ENCODE measurements at places on chromosomes 3 and 15.
A peak's percentile ranks its signal among the peaks of the same experiment; 100 is the strongest.

GRCh38 chr3:179323197-179324110 lies 623 bp downstream of the ZNF639 start:
- DNase-seq = no peak

- DNase-seq = no peak
These were observed 2.5 kb upstream of the INAFM2 start for GRCh38 chr15:40320931-40321371.

GRCh38 chr3:14783480-14784086 lies 35.2 kb upstream of the FGD5 start:
- no peak for DNase-seq

- no peak for DNase-seq
These were observed 66.7 kb downstream of the BOC start for GRCh38 chr3:113277941-113278598.

- DNase-seq = no peak
These were observed 1.8 kb downstream of the ITIH1 start for GRCh38 chr3:52779011-52779836.

- DNase-seq = no peak
These were observed 140.4 kb downstream of the ZNF609 start for GRCh38 chr15:64600794-64601193.

GRCh38 chr3:4343258-4343657 lies 40.1 kb downstream of the SETMAR start:
- DNase-seq = no peak

DNA sequence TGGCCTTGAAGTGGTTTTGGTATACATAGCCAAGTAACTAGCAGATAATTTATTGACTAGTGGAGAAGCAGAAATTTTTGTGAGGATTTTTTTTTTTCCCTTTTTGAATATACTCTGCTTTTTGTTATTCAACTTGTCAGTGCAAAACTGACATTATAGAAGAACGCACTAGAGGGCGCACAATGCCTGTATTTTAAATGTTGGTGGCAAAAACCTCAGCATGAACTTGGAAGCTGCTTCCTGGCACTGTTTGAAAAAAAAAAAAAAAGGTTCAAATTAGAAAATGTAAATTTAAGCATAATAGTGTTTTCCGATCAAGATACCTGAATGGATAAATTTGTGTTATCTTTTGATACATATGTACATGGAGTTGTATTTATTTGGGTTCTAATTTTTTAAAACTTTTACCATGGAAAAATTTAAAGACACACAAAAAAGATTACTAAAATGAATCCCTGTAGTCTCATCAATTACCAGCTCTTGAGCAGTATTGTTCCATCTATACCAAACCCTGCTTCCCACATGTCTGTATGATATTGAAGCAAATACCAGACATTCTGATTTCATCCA lies 56.0 kb downstream of the SLC25A26 start:
- DNase-seq = peak; percentile 51

DNA sequence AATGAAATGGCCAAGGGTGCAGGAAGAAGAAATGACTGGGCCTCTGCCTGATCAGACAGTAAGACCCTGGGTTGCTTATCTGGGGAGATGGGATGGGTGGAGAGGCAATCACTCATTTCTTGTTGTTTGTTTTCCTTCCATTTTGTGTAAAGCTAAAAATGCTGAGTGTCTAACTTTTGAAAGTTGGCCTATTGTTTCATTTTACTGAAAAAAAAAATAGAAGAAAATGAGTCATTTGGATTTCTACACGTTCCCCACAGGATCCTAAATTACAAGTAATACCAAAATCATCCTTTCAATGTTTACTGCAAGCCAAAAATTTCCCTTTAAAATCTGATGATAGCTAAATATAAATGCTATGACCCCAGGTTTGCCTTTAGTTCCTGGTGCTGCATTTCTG lies 30.6 kb downstream of the PTX3 start:
- no peak for DNase-seq

- no peak for DNase-seq
These were observed 1.4 kb downstream of the ACTC1 start for GRCh38 chr15:34793901-34794300.

DNA sequence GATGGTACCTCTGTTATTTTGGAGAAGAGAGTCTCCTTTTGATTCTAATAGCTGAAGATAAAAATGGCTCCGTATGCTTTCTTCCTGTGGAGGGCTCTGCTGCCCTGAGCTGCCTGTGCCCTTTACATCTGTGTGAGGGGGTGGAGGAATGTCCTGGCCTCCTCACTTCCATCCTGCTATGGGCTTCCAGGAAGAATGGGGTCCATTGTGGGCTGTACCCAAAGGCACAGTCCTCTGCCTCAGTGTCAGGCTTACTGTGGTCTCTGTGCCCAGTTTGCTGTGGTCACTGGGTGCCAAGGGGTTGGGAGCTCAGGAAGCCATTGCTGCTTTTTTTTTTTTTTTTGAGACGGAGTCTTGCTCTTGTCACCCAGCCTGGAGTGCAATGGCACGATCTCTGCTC lies 14.4 kb downstream of the DAG1 start:
- no peak for DNase-seq

GRCh38 chr3:33920511-33920910 lies 122.1 kb downstream of the PDCD6IP start:
- DNase-seq = no peak

GRCh38 chr3:56257826-56258225 lies 210.4 kb downstream of the ERC2 start:
- DNase-seq = no peak

DNA sequence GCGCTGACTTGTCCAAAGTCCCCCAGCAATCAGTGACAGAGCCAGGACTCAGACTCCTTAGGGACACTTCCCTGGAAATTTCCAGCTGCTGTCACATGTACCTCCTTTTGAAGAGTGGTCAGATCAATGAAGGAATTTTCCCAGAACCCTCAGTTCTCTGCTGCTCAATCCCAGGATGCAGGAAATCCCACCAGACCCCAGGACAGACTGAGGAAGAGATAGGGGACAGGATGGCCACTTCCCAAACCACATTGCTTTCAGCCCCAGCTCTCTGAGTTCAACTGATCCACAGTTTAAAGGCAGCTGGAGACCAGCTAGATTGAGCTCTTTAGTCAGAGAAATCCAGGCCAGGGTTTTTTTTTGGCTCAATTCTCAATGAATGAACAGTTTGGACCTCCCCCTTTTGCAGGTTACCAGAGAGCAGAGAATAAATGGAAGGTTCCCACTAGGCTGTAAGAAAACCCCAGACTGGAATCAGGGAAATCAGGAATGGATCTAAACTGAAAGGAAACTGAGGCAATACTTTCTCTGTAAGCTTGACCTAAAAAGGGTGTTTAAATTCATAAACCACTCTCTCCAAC lies 1.5 kb downstream of the CYP1A1 start:
- DNase-seq = peak; percentile 28

DNA sequence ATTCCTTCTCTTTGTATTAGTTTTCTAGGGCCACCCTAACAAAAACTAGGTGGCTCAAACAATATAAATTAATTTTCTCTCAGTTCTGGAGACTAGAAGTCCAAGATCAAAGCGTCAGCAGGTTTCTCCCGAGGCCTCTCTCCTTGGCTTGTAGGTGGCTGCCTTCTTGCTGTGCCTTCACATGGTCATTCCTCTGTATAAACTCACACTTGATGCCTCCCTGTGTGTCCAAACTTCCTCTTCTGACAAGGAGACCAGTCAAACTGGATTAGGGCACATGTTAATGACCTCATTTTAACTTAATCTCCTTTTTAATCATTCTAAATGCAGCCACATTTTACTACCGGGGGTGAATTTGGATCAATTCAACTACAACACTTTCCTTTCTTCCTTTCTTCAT lies 691.1 kb downstream of the DIPK2A start:
- DNase-seq = no peak

- DNase-seq = no peak
These were observed 66.7 kb upstream of the DNAJC19 start for GRCh38 chr3:181056136-181056732.

DNA sequence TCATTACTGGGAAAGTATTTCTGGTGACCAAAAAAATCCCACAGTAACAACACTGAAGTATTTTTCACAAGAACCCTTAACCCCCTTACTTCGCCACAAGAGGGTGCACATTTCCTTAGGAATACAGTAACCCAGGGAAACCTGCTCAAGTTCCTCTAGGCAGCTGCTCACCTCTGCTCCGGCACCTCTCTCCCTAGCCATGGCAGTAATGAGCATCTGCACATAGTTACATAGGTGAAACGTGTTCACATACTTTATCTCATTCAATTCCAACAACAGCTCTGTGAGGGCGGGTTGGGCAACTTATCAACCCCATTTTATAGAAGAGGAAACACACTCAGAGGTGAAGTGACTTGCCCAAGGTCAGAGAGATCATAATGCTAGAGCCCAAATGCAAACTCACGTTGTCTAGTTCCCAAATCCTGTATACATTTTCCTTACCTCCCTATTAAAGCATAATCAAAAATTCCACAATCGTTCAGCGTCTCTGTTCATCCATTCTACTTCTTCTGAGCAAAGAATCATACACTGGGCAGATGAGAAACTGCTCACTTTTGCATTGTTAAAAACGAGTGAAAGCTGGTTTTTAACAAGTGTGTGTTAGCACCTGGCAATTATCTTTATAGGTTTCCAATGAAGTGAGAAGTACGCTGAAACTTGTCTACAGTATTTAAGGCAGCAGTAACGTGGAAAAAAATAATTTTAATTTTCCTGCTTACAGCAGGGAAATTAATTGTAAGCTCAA lies 90.7 kb downstream of the IGF2BP2 start:
- no peak for DNase-seq

- no peak for DNase-seq
These were observed 85.4 kb downstream of the RBPMS2 start for GRCh38 chr15:64690008-64690407.

GRCh38 chr15:25900901-25901300 lies 37.8 kb upstream of the ATP10A start:
- DNase-seq = no peak

DNA sequence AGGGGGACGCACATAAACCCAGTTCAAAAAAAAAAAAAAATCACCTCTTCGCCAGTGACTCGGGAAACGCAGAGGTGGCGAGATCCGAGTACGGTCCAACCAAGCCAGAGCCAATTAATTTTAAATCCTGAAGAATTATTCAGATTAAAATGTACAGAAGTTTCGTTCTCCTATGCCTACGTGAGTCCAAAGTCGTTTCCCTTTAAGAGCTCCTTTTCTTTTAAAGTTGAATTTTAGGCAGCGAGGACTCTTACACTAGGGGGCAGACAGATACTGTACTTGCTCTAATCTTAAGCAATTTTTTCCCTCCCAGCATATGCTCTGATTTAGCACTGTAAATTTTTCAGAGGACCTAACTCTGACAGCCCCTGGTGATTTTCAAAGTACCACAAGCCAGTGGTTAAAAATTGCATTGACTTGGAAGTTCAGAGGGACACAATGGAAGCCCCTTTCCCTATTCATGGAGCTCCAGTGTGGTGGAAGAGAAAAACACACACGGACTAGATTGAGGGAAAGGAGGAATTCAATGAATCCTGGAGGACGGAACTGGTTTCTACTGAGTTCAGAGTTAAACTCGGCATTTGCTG lies 3.3 kb upstream of the NR2F2 start:
- DNase-seq = peak; percentile 90

- DNase-seq = no peak
These were observed 636 bp downstream of the TBC1D21 start for GRCh38 chr15:73873889-73874511.

DNA sequence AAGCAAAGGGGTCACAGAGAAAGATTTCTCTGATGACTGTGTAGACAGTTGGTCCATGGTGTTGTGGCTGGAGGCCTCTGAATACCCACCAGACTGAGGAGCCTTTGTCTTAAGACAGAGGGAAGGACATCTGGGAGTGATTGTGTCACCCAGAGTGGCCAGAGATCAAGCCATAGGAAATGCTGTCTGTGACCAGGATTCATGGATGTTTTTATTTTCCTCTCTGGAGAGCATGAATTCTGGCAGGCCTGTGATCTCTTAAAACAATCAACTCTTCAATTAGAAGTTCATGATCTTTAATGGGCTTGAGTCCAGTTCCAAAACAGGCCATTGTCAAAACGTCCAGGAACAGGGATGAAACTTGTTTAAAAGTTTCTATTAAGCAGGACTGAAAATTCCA lies 198.9 kb upstream of the CTDSPL start:
- no peak for DNase-seq

DNA sequence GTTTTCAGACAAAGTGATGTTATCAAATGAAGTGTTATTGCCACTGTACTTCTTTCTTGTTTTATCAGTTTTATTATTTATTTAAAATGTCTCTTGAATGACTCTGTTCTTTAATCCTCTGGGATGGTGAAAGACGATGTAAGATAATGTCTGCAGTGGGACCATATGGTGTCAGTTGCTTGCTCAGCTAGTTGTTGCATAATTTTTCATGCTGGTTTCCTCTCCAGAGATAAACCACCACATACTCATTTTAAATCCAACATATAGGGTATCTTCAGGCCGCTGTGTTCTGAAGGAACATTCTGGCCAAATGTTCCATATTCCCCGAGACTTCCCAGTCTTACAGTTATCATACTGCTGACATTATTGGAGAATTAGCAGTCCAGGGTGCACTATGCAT lies 75.9 kb downstream of the GABRG3 start:
- no peak for DNase-seq

- DNase-seq = no peak
These were observed 387.4 kb downstream of the PTPRG start for GRCh38 chr3:61948699-61949305.

- no peak for DNase-seq
These were observed 15.8 kb downstream of the IGSF11 start for GRCh38 chr3:119018690-119019463.

GRCh38 chr3:31014317-31015040 lies 120.0 kb upstream of the GADL1 start:
- DNase-seq = no peak

GRCh38 chr3:186520957-186521842 lies 23.0 kb downstream of the CRYGS start:
- DNase-seq = no peak

- DNase-seq = no peak
These were observed 22.2 kb upstream of the ZNF710 start for GRCh38 chr15:89978914-89979313.

DNA sequence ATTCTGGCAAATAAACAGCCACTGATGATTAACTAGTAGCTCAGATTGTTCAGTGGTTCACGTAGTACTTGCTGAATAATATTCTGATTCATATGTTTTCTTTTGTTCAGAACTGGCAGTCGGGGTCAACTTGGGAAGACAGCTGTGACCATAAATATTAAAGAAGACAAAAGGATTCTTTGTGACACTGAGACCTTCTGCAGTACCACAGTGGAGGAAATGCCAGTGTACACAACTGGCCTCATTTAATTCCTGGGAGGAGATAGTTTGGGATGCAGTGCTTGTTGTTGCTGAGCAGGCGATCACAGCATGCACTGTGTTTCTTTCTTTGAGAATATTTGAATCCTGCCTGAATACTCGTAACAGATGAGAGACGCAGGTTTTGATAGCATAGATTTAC lies 26.7 kb upstream of the MCF2L2 start:
- no peak for DNase-seq

GRCh38 chr3:185549122-185549521 lies 3.3 kb downstream of the LIPH start:
- DNase-seq = no peak
